ENCODE measurements at places on chromosomes 2 and 18.
A peak's percentile ranks its signal among the peaks of the same experiment; 100 is the strongest.

DNA sequence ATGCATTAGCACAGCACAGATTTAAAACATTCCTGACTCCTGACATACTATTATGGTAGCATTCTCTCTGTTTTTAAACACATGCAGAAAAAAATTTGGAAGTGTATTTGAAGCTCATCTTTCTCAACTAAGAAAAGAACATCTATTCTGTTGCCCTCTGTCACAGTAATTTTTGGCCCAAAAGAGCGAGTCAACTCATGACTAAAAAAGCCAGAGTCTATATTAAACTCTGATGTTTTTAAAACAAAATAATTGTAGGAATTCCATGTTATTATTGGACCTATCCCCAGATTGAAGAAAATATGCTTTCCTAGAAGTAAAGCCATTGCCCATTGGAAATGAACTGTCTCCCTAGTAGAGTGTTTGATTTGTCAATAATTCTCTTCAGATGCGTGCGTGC lies 96.7 kb downstream of the CRIM1 start:
- no peak for DNase-seq

DNA sequence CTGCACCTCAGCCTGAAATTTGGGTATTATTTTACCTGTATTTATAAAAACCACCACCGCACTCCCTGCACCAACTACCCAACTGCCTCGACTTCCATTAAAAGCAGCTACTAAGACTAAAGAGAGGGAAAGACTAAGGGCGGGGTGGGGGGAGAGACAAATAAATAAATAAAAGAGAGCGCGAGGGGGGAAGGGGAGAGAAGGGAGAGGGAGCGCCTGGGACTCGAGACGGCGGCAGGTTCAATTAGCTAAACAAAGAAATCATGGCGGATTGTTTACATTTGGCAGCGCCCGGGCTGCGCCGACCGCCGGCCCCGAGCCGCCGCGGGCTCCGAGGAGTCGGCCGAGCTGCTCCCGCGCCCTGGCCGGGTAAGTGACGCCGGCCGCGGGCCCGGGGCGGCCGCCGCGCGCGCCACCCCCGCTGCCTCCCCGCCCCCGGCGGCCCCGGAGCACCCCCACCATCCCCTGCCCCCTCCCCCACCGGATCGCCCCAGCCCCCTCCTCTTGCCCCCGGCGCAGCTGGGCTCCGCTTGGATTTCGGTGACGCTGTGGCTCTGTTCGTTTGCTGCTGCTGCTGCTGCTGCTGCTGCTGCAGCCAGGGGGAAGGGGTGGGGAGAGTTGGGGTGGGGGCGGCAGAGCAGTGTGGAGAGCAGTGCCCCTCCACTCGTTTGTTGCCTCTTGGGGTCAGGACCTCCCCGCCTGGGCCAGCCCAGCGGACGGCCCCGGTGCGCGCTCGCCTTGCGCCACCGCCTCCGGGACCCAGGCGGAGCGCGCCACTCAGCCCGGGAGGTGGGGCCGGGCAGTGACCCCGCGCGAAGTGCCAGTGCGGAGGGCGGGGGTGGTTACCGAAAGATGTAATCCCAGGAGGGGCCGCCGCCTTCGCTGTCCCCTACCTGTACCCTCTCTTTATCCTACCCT lies 187.2 kb upstream of the FANCL start:
- DNase-seq = no peak

DNA sequence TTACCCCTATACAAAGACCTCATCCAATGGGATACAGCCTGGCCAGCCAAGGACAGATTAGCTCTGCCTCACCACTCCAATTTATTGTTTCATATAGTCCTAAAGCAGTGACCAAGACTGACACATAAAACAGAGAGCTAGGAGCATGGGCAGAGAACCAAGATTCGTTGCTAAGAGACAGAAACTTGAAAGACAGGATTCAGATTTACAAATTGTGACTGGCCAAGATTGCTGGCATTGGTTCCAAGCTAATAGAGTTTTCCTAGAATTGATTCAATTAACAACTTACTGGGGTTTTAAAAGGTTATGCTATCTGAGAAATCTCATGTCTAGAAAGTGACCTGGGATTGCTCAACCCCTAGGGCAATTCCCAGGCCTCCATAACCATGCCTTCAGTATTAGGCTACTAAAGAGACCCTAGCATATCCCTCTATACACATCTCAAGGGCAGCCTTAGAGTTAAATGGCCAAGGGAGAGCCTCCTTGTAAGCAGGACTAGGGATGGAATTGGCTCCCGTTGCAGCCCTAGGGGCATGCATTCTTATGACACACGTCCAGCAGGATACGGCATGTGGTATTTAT lies 75.6 kb downstream of the ICOS start:
- no peak for DNase-seq

- peak; percentile 30 for DNase-seq
Measured at GRCh38 chr2:12718015-12718671, 1.4 kb downstream of the TRIB2 start.

DNA sequence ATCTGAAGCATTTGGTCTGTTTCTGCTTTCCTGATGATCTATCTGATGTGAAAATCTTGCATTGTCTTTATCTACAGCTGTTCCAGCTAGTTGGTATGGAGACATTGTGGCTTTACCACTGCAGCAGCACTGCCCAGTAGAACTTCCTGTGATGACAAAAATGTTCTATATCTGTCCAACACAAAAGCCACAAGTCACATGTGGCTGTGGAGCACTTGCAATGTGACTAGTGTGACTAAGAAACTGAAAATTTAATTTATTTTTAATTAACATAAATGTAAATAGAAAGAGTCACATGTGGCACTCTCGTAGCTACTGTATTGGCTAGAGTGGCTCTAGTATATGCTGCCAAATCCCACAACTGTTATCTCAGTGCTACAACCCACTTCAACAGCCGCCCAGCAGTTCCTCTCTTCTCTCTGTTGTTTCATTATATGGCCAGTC lies 425.7 kb downstream of the SETBP1 start:
- no peak for DNase-seq

DNA sequence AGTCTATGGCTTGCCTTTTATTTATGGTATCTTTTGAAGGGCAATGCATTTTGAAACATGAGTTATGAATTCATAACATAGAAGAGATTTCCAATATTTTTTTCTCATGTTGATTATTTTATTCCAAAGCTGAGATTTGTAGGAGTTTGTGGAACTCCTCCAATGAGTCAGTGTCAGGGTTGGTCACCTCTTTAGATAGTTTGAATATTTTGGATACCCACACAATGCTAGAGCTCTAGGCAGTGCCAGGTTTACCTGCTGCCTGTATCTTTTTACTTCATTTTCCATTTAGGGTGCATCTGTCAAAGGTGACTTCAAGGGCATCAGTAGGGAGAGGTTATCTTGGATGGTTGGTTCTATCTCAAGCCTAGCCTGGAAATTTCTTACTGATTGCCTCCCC lies 152.7 kb downstream of the CERS6 start:
- DNase-seq = no peak

GRCh38 chr18:68284236-68284780 lies 430.6 kb downstream of the TMX3 start:
- no peak for DNase-seq

DNA sequence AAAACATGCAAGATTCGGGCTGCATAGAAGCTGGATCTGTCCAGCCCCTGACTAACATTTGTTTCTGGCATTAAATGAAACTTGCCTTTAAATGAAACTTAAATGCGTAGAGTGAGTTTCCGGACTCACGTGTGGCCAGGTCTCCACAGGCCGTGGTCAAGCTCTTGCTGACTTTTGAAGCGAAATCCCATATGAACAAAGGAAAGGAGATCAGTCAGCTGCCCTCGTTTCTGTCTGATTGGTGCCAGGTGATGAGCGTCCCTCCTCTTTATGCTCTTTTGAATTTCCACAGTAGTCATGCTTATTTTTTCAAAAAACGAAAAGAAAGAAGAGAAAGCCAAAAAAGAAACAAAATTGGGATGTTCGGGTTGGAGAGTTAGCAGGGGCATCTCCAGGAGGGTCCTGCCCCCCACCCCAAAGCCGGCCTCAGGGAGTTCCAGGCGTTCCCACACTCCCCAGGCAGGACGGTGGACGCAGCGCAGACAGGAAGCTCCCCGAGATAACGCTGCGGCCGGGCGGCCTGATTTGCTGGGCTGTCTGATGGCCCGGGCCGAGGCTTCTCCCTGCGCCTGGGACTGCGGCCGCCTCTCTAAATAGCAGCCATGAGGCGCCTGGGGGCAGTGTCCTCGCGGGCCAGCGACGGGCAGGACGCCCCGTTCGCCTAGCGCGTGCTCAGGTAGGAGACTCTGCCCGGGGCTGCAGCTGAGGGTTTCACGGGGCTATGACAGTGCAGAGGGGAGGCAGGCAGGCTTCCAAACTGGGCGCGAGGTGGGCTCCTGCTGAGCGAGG lies at the start of gene COLEC11:
Gene COLEC11 (plus strand): TSS at position 620 of the 789 bp plus-strand sequence. CDS start 9,229 bp downstream, outside the sequence.
- DNase-seq = no peak

DNA sequence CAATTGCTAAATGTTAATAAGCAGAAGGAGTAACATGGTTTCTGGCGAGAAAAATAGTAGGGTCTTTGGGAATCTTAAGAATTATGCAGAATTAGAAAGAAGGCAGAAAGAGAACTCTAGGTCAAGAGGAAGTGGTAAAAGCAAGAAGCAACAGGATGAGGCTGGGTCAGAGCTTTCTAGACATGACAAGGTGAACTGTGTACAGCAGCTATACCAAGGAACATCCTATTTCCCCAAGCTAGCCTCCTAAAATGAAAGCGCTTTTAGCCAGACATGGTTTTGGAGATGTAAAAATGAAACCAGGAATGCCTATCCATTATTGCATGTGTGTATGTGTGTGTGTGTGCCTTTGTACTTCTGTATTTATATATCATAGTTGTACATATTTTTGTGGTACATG lies 42.3 kb upstream of the STAT1 start:
- DNase-seq = no peak

DNA sequence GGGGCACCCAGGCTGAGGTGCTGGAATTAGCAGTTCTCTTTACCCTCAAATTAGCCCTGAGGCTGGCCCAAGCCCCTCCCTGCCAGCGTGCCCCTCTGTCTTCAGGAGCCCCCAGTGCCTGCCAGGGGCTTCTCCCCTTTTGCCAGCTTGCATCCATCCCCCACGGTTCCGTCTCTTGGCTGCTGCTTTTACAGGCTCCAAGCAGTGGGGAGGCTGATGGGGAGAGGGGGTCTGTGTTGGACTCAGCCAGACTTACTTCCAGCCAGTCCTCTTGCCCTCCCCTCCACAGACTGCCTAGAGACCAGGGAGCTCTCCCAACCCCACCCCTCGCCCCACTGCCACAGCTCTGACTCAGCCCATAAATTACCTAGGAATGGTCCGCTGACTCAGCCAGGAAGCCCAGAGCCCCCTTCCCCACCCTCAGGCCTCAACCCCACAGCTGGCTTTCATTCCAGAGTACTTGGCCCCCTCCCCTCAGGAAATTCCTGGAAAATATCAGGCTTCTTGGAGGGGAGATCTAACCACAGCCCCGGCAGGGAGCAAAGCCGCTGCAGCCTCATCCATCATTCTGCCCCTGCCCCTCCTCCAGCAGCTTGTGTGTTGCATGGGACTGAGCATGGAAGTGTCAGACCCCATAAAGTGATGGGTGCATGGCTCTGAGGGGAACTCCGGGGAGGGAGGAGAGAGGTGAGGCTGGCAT lies 184.6 kb downstream of the ZFP36L2 start:
- DNase-seq = no peak

DNA sequence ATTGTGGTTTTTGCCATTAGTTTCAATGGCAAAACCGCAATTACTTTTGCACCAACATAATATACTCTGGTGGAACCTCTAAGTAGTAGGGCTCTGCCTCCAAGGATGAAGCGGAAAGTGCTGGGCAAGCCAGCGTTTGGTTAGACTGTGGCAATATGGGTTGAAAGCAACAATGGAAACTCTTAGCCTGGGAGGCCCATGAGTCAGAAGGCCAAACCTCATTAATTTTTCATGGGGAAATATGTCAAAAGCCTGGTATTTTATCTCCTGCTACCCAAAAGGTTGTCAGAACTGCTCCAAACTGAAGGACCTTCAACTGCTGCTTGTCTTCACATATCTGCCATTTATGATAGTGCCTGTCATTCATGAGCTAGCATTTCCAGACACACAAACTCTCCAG lies 179.1 kb upstream of the CYP26B1 start:
- DNase-seq = no peak

GRCh38 chr2:135980434-135981079 lies 4.9 kb downstream of the DARS1 start:
- no peak for DNase-seq

- DNase-seq = no peak
Measured at GRCh38 chr2:128380961-128381938, 62.6 kb upstream of the HS6ST1 start.

- DNase-seq = no peak
Measured at GRCh38 chr18:79552140-79552631, 127.4 kb upstream of the CTDP1 start.

GRCh38 chr18:69786427-69786826 lies 161.2 kb downstream of the CD226 start:
- no peak for DNase-seq
